NCI-H1105 (cell line): ENCODE measurements at places on chromosomes 16 and 17.

DNA sequence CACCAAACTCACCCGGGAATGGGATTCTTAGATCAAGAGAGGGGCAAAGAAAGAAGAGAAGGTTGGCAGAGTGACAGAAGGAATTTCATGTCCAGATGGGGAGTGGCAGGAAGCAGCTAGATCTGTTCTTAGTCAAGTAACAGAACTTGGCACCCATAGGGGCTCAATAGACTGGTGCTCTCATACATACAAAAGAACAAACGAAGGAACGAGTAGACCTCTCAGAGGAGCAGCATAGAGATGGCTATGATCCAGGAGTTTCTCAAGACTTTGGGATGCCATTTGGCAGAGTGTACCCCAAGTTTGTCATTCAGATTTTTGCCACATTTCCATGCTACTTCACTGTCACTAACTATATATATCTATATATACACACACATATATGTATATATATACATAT, 47.9 kb downstream of the GINS3 start:
- no peak for DNase-seq

DNA sequence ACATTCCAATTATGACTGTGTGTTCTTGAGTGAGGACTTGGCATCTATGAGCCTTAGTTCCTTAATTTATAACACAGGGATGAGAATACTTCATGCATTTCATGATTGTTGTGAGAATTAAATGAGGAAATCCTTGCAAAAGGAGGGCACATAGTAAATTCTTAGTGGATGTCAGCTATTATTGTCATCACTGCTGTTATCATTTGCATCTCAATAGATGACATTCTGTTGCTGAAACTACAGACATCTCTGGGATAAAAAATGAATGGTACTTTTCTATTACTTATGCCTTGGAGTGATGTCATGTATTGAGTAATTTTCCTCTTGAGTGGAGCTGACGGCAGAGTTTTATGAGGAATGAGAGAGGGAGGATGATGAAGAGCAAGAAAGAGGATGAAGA, 184.4 kb upstream of the CDH11 start:
- DNase-seq: no peak

DNA sequence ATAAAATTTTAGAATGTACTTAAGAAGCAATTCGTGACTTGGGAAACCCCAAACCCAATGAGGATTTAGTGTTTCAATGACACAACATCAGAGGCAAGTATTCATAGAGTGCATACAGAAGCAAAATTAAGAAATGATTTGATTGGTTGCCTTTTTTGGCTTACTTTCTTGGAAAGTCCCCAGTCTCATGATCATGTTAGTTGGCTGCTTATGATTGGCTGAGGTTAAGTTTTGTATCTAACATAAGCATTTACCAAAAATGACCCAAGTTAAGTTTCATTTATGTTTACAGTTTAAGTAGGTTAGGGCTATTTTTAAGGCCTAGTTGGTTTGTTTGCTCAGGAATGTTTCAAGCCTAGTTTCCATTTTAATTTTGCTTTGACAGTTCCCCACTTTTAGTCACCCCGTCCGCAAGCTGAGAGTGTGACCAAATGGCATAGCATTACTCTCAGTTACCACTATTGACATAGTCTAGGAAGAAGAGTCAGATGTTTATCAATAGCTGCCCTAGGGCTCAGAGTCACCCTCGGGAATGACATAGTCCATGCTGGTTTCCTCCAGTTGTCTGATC, 36.2 kb downstream of the DGKE start:
- no peak for DNase-seq

- DNase-seq: no peak
Measured at GRCh38 chr17:57210224-57210553, 46.1 kb upstream of the MSI2 start.

DNA sequence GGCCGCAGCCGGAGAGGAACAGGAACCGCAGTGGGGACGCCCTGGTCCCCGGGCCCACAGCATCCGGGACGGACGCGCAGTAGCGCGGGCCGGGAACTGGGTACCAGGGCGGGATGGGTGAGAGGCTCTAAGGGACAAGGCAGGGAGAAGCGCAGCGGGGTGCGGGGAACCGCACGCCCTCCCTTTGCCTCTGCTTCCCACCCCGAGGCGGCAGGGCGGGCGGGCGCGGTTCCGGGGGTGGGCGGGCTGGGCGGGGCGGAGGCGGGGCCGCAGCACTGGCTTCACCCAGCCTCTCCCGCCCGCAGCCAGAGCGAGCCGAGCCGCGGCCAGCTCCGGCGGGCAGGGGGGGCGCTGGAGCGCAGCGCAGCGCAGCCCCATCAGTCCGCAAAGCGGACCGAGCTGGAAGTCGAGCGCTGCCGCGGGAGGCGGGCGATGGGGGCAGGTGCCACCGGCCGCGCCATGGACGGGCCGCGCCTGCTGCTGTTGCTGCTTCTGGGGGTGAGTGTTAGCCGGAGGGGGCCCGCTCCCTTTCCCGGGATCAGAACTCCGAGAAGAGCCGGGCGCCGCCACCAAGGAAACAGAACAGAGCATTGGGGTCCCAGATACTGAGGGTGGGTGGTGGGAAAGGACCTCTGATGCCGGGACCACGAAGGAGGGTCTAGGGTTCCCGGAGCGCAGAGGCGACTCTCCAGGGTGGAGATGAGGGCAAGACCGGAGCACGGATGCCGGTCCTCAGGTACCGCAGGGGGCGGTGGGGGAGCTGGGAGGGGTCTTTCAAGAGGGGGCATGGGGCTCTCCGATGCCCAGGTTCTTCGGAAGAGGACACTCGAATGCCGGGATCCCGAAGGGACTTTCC, at the start of gene NGFR:
Gene NGFR (plus strand): TSS at position 308 of the 856 bp plus-strand sequence. CDS start 125 bp downstream, at position 433.
- peak; percentile 17 for DNase-seq

DNA sequence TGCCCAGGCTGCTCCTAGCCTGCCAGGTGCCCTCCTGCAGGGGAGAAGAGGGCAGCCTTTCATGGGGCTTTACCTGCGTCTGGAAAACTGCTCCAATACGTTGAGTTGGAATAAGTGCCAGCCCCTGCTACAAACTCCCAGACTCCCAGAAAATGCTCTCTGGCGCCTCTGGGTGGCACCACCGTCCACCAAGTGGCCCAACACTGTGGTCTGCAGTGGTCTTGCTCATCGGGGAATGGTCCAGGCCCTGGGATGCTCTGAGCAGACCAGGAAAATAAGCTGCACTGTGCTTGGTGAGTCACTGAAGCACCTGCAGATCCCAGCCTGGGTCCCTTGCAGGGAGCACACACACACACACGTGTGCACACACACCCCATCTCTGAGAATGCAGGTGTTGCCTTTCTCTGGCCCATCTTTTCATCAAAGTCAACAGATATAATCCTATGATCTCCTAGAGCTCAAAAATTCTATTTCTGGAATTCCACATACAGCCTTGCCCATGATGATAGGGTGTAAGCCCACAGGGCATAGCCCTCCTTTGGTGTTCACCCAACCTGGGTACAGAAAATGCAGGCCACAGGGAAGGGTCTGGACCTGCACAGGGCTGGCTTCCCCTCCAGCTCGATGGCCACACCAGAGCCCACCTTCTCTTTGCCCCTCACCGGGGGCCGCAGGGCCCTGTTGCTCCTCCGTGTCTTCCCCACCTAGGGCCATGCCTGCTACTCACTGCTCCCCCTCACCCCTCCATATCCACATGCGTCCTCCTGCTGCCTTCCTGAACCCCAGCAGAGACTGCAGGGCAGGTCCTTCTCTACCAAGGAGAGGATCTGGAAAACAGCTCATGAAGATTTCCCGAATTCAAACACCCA, 20.5 kb downstream of the CDIP1 start:
- DNase-seq: no peak

- no peak for DNase-seq
Measured at GRCh38 chr16:59326955-59327354, 592.8 kb upstream of the GOT2 start.

GRCh38 chr16:3364774-3365427, 9.2 kb downstream of the OR2C1 start:
- no peak for DNase-seq
